ENCODE measurements at places on chromosomes 11 and 22. TPM values are rescaled to one million over a fixed set of nuclear protein-coding genes. Genes with fewer than 3 reads are reported as not detected.

- DNase-seq = no peak
Measured at GRCh38 chr11:88494848-88495247, 157.3 kb upstream of the CTSC start.

DNA sequence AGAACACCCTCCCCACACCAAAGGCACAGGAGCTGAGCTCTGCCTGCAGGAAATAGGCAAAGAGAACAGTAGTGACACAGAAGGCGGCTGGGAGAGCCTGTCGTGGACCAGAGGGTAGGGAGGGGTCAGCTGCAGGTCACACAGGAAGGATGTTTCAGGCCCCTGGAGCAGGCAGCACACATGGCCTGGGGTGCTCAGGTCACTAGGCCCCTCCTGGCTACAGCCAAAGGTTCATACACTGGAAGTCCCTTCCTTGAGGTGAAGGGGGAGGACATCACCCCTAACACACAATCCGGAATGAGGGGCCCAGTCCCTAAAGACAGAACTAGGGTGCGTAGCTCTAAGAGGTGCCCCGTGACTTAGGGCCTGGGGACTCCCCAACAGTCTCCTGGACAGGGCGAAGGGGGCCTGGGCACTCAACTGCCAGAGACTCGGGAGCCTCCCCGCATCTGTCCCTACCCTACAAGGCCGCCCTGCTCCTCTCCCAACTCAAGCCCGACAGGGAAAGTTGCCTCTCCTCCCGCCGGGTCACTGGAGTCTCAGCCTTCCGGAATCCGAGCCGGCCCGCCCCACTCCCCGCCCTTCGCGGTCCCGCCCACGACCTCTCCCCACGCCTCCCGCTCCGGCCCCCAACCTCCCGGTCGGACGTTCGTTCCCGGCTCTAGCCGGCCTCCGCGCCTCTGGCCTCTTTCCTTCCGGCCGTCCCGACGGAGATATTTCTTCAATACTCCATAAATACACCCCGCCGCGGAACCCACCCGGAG is at the start of gene CYB5R2:
Gene CYB5R2 (minus strand): TSS at position 541 of the 764 bp plus-strand sequence. CDS start 675 bp downstream, outside the sequence.
- no peak for DNase-seq

The APOA5 gene
- not detected for total RNA-seq

DNA sequence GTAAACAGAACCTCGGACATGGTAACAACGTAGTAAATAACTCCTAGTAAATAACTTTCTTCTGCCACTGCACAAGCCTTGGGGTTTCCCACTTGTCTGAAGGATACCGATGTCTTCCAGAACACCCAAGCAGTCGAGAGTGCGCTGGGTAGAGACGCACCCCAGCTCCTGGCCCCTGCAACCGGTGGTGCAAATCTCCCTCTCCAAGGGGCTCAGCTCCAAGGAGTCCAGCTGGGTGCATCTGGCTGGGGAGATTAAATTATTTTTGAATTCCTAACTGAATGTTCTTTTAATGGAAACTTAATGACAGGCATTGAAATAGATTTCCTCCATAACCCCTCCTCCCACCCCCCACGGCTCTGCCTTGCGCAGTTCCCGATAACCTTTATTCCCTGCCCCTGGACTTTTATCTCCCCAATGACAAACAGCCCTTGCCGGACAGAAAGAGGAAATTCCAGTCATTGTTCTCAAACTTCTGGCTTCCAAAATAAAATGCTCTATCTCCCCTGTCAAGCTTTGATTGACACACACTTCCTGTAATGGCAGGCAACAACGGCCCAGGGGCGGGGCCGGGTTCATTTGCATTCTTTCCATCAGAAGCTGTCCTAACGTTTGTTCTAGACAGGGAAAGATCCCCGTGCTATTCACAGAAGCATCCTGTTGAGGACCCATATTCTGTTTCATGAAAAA is 31.2 kb downstream of the KCNJ1 start:
- DNase-seq = no peak

The TRPM5 gene
- total RNA-seq = not detected

GRCh38 chr11:90234977-90235376 is 12.1 kb upstream of the CHORDC1 start:
- DNase-seq = no peak

DNA sequence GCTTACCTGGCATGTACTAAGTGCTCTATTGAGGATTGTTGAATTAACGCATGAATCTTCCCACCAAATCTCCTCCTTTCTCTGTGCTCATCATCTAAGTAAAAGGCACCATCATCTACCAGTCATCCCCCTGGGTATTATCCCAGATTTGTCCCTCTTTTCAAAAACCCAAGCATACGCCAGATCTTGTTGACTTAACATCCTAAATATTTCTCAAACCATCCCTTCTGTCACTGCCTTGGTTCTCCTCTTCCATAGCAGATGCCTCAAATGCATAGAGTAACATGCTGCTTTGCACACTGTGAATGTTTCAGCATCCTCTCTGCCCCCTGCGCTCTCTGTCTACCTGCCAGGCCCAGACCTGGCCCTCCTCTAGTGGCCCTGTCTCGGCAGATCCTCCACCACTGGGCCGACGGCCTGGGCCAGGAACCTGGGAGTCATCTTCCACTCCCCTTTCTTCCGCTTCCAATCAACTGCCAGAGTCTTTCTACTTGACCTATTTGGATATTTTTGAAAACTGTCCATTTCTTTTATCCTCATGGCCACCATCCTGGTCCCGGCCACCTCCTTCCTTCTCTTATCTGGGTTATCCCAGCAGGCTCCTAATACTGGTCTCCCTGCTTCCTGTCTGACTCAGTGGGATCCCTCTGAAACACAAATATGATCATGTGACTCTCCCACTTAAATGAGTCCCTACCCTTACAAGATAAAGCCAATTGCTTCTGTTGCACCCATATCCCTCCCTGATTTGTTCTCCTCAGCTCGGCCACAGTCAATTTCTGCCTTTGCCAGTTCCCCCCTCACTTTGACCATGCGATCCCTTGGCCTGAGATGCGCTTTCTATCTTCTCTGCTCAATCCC is 3.4 kb upstream of the TAB1 start:
- DNase-seq = no peak

The GGTLC3 gene
- total RNA-seq = not detected

DNA sequence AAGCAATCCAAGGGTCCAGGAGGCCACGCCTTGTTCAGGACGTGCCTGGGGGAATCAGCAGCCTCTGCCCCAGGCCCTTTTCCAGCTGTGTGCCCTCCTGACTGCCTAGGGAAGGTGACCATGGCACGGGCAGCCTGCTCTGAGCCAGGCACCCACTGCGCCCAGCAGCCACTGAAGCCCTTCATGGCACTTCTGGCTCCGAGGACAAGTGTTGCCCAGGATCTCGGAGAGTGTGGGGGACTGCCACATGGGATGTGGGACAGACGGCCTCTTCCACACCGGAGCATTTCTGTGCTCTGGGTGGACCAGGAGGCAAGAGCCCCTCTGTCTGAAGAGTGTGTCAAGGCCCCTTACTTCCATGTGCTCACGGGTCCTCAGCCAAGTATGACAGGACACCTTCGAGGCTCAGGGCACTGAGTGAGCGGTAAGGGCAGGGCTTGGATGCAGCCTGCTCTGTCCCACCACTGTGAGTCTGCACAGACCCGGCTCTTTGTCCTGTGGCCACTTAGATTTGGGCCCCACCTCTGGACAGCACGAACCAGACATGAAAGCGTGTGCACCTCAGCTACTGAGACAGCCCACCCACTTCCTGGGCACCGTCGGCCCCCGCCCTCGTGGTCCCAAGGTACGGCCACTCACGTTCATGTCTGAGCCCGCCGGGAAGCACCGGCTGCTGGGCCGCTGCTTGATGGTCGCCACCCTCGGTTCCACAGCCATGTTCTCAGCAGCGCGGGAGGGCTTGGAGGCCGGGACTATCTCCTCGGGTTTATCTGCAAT is 93.6 kb downstream of the CTTN start:
- DNase-seq = no peak

The RTN4RL2 gene
- 0.81 TPM for total RNA-seq

DNA sequence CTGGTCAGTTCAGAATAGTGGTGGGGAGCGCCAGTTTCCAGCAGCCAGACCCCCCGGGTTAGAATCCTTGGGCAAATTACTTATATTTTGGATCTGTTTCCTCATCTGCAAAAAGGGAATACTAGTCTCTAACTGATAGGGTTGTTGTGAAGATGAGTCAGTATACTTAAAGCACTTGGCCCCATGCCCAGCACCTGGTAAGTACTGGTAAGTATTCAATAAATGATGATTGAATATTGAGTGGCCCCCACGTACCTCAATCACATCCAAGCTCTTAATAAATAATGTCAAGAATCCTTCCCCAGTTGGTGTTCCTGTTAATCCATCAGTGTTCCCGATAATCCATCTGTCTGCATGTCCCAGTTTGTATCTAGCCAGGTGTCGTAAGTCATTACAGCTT is 12.1 kb downstream of the ACP2 start:
- DNase-seq = no peak

GRCh38 chr11:133163463-133164419 is 368.6 kb downstream of the OPCML start:
- no peak for DNase-seq

DNA sequence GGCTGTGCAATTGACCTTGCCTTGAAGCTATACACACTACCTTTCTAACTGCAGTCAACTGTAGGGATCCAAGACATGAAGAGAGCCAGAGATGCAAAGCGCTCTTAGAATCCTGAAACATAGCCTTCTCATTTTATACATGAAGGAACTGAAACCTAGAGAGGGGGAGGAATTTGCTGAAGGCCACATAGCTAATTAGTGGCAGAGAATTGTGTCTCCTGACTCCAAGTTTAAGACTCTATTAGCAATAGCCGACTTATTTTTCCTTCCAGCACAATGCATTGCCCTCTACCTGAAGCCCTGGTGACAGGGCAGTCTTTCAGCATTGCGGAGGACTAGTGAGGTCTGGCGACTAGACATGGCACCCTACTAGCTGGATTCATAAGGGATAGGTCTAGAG is 727.0 kb upstream of the ANO5 start:
- DNase-seq = no peak

DNA sequence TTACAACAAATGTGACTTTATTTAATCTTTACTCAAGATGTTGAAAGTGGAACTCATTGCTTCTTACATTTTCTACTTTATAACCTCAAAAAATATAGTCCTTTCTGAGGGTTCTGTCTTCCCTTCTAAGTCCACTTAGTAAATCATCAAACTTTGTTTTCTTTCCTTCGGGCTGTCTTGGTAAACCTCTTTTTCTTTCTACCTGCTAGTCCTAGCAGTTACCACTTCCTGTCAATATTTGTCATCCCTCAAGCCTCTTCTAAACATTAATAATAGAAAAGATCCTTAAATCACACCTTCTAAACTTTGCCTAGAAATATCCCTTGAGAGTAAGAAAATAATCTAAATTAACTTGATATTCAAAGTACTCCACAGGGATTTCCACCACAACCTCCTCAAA is 580.4 kb downstream of the CNTN5 start:
- no peak for DNase-seq

DNA sequence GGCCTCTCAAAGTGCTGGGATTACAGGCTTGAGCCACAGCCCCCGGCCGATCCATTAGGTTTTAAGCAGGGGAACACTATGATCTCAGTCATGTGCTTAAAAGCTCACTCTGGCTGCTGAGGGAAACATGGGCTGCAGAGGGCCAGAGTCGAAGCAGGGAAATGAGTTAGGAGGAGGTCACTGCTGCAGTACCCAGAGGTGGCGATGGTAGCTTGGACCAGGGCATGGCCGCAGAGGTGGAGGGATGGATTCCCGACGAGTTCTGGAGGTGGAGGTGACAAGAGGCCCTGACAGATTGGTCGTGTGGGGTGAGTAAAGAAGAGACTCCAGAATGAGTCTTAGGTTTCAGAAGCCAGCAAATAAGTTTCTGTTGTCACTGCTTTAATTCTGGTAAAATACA is 54.4 kb upstream of the INCENP start:
- DNase-seq = no peak

GRCh38 chr11:33692013-33692504 is 8.6 kb downstream of the C11orf91 start:
- no peak for DNase-seq

DNA sequence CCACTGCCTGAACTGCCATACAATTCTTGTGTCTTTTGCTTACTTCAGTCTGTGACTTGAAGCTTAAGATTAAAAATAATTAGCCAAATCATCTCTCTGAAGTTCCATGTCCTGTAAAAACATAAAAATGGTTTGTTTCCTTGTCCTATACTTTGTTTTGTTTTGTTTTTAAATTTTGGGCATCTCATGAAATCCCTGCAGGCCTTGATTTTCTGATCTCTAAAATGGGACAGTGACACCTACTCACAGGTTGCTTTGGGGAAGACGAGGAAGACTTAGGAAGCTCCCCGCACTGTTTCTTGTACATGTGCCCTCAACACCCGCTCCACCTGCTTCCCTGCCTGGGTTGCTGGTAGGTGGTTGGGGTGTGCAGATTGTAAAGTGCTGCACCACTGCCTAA is 38.9 kb downstream of the TSPAN18 start:
- DNase-seq = no peak

DNA sequence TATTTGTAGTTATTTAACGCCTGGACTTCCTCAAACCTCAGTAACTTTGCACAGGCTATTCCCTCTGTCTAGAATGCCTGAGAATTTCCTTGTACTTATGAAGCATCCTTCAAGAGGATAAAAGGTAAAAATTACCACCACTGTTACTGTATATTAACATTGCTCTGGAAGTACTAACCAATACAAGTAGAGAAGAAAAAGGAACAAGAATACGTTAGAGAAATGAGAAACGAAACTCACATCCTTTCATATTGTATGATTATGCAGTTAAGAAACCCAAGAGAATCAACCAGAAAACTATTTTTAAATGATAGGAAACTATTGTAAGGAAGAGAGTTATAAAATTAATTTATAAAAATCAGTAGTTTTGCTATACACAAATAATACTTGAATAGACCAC is 48.2 kb upstream of the OR5P2 start:
- DNase-seq = no peak

DNA sequence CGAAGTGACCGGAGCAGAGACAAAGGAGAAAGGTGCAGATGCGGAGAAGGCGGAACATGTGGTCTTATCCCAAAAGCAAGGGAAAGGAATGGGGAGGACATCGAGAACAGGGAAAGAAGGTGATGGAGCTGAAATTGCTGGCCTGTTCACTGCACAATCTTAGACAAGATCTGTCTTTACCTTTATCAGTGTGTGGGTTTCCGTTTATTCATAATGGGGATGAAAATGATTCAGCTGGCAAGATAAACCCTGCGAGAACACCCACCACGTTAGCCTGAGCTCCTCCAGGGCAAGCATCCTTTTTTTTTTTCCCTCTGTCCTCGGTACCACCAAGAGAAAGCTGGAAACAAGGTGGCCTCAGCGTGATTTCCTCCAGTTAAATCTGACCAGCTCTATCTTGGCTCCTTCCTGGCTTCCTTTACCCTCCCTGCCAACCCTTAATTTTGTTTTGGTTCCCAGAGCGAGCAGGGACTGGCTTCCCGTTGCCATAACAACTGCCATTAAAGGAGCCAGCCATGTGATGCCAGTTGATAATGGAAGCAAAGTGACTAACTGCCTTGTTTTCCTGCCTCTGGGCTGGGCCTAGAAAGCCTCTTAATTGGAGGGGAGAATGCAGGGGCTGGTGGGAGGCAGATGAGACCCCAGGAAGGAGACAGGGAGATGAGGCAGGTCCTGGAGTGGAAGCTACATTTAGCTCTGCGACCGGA is 4.2 kb downstream of the SGSM1 start:
- no peak for DNase-seq

- DNase-seq = no peak
Measured at GRCh38 chr11:92528001-92528400, 303.4 kb downstream of the FAT3 start.

The PGR gene
- total RNA-seq = not detected

All from osteocyte (in vitro differentiated cells).